ENCODE measurements at places on chromosomes 11 and 22.

- DNase-seq: no peak
Measured at GRCh38 chr11:116500947-116501602, 271.7 kb downstream of the BUD13 start.

DNA sequence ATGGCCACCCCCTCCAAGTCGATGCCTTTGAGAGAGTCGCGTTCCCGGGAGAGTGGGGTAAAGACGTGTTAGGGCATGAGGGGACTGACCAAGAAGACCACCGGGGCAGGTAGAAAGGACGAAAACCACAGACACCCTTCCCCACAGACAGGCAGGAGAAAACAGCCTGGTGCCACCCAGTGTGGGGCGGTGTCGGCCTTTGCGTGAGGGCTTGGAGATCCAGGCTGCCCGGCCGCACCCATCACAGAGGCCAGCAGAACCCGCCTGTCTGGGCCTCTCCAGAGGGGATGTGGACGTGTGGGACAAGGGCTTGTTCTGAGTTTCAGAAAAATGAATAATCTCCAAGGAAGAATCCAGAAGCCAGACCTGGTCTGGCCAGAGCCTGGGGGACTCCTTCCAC is 30.8 kb downstream of the DAGLA start:
- no peak for DNase-seq

GRCh38 chr22:50199829-50200460 is 866 bp upstream of the SELENOO start:
- DNase-seq: no peak

DNA sequence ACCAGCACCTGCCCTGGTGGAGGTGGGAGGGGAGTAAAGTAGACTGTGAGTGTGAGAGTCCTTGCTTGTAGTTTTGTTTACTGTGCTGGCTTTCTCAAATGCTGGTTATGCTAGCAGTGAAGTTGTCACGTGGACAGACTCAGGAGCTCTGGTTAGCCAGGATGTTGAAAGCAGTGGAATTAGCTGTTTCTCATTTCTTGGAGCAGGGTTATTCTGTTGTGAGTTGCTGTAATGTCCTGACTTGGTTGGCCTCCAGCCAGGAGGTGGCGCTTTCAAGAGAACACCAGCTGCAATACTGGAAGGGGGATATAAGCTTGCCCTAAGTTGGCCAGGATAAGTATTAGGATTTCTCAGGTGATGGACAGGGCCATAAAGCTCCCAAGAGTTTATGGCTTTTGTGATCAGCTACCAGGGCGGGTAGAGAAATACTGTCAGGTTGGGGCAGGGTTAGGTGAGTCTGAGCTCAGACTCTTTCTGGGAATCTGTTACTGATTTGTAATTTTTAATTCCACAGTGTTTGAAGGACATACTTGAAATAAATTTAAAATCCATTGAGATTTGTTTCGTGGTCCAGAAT is 13.7 kb downstream of the CYP2D6 start:
- no peak for DNase-seq

DNA sequence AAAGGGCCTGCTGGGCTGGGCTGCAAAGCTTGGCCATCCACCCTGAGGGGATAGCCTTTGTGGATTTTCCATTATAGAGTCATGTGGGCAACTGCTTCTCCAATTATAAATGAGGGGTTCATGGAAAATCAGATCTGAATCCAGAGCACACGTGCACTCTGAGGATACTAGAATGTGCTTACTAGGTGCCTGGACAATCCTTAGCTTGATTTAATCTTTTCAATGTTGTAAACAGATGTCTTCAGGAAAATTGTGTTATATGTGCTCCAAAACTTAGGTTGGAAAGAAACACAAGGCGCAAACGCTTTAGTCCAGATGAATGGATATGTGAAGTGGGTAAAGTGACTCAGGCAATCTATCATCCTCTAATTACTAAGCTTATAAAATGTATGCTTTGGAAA is 92.0 kb downstream of the SLC17A6 start:
- no peak for DNase-seq

DNA sequence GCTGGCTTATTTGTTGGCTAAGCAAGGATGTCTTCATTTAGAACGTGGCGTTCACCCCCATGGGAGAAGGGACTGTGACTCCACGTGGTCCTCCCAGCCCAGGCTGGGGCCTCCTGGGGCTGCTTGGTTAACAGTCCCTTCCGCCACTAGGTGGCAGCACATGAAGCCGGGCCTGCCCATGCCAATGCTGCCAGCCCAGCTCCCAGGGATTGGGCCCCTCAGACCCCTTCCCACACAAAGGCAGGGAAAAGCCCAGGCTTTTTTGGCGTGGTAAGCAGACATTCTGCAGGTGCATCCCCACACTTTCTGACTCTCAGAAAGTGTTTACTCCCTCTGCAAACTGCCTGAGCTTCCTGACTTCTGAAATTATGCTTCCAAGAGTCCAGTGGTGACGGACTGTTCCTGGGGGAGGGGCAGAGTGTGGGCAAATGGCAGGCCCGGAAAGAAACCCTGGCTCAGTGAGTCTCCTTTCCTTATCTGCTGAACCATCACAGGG is 3.1 kb downstream of the CBX6 start:
- peak; percentile 65 for DNase-seq

DNA sequence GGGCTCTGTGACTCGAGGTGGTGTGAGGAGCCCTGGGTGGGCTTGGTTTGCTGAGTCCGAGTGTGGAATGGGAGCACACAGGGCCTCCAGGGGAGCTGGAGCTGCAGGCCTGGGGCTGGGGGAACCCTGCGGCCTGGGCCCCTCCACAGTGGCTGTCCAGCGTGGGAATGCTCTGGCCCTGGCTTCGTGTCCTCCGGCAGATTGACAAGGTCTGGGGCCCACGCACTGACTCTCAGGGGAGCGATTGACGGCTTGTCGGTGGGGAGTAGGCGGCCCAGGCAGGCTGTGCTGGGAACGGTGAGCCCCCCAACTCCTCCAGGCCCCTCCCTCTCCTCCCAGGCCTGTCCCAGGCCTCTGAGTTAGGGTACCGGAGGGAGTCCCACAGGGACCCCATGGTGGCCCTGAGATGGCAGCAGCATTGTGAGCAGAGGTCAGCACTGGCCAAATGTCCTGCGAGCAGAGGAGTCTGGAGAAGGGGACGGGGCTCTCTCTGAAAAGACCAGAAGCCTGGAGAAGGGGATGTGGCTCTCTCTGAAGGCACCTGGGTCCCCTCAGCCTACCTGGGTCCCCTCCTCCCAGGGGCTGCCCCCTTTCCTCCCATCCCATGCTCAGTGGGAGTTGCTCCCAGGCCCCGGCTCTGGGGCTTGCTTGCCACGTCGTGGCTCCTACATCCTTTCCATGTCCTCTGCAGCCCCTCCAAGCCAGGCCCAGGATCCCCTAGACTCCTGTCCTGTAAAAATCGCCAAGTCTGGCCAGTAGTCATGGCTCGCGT is 23.8 kb upstream of the MYEOV start:
- DNase-seq: no peak

- no peak for DNase-seq
Measured at GRCh38 chr11:5467527-5467926, 18.4 kb downstream of the OR51I2 start.

GRCh38 chr11:118715245-118715831 is 35.9 kb upstream of the TREH start:
- DNase-seq: no peak

GRCh38 chr11:125626288-125626950 is 1.5 kb downstream of the CHEK1 start:
- no peak for DNase-seq

DNA sequence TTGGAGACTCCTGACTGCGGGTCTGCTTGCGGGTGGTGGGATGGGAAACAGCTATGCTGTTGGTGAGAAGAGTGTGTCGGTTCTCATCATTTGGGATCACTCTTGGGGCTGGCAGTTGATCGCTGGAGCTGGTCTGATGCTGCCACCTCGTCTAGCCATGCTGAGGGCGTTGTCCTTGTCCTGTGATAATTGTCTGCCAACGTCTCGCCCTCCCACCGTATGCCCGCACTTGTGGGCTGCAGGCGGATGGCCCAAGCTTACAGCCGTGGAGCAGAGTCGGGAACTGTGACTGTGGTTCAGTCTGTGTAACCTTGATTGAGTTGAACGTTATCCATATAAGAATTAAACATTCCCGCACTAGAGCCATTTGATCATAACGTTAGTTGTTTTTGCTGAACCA is 204.4 kb downstream of the TBC1D22A start:
- no peak for DNase-seq

DNA sequence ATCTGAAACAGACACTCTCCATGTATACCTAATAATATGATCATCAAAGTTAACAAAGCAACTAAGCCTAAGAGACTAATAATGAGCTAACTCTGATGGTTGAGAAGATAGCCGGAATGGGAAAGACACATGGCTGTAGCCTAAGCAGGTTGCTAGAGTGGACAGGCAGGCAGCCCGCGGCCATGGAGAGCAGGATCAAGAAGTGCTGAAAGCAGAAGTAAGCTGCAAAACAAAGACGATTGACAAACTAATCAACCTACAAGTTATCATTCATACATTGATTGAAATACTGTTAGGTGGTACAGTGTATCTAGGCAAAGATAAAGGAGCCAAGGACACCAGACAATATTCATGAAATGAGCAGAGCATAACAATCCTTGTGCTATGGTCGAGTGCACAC is 29.3 kb downstream of the SLN start:
- no peak for DNase-seq

DNA sequence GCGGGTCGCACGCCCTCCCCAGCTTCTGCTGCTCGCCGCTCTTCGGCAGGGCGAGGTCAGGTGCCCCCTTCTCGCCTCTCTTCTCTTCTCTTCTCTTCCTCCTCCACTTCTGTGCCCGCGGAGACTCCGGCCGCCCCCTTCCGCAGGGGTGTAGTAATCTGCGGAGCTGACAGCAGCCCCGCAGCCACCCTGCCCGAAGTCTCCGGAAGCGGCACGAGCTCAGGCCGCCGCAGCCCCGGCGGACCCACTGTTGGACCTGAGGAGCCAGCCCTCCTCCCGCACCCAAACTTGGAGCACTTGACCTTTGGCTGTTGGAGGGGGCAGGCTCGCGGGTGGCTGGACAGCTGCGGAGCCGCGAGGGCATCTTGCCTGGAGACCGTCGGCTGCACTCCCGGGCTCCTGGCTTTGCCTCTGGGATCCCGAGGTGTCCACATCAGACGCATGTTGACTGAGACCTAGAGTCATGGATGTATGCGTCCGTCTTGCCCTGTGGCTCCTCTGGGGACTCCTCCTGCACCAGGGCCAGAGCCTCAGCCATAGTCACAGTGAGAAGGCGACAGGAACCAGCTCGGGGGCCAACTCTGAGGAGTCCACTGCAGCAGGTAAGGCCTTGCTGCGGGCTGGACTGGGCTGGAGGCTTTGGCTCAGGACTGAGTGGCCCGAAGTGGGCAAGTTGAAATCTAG is 486 bp downstream of the STIM1 start:
- DNase-seq: no peak

DNA sequence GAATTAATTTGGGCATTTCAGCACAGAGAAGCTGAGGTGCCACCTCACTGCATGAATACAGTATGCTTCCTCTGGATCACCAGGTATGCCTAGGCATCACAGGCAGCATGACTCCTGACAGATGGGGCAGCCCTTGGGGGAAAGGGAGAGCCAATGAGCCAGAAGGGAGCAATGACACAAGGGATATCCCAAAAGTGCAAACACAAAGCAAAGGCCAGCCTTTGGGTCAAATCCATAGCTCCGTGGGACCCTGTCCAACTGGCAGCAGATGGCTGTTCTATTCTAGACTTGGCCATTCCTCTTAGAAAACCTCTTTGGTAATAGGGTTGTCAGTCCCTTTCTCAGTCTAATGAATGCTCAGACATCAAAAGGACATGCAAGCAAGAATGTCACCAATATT is 73.3 kb downstream of the SERGEF start:
- no peak for DNase-seq

GRCh38 chr11:93559681-93560080 is 16.5 kb upstream of the SMCO4 start:
- no peak for DNase-seq

GRCh38 chr22:46178755-46179505 is 28.6 kb downstream of the PPARA start:
- DNase-seq: no peak

- no peak for DNase-seq
Measured at GRCh38 chr11:18798799-18799469, 7.3 kb upstream of the PTPN5 start.

GRCh38 chr11:119509969-119510401 is 87.0 kb upstream of the THY1 start:
- DNase-seq: no peak

DNA sequence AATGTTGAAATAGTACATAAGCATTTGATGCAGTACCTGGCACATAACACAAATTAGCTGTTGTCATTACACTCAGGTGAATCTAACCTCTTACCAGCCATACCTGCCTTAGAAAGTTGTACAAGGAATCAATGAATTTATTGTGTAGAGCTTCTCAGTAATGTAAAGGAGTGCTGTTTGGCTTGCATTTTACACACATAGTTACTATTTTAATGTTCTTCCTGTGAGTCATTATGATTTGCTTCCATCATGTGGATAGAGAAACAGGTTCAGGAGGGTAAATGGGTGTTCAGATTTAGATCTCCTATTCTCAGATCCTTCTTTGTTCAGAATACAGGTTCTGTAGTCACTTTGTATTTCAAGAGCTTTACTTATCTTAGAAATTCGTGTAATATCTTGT is 27.6 kb upstream of the RCE1 start:
- DNase-seq: no peak

GRCh38 chr11:75945446-75945845 is 130.4 kb downstream of the UVRAG start:
- DNase-seq: no peak

DNA sequence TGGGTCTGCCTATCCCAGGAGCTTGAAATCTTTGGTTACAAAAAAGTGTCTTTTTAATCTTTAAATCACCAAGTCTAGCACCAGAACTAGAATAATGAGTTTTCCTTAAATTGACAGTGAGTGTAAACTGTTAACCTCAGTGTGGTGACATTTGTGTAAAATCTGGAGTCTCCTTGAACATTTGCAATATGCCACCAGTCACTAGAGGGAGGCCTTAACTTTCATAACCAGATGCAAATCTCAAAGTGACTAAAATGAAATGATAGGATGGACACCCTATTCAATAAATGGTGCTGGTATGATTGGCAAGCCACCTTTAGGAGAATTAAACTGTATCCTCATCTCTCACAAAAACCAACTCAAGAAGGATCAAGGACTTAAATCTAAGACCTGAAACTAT is 8.3 kb upstream of the SCGB1D2 start:
- DNase-seq: no peak

- no peak for DNase-seq
Measured at GRCh38 chr11:61494381-61494961, 14.1 kb upstream of the LRRC10B start.

- no peak for DNase-seq
Measured at GRCh38 chr11:47183969-47184368, 2.3 kb downstream of the PACSIN3 start.

DNA sequence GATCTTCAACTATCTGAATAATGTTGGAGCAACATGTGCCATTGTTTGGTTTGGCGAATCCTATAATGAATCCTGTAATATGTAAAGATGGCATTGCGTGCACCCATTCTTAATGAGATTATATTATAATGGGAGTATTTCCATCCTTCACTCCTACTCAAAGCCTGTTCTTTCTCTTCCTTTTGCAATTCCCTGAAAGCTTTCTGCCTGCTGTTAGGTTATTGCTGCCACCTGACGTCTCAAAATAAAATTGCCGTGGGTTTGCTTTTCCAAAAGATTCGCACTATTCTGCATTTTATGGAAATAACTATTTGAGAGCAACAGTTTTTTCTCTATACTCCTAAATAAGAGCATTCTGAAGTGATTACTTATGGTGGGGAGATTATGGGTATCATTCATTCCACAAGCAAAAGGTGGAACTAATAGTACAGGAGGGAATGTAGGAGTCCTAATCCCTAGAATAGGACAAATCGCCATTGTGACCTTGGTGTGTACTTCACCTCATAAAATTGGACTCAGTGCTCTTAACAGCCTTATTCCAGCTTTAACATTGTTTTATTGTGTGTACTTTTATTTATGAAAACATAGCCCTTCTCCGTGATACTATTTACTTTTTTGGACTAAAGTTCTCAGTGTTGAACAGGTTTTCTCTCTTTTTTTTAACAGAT is 69.6 kb upstream of the ALKBH3 start:
- no peak for DNase-seq

Data from activated CD8-positive, alpha-beta memory T cell treated with anti-CD3 and anti-CD28 coated beads for 4 hours (primary cell).